ENCODE measurements at places on chromosomes 4 and X.

DNA sequence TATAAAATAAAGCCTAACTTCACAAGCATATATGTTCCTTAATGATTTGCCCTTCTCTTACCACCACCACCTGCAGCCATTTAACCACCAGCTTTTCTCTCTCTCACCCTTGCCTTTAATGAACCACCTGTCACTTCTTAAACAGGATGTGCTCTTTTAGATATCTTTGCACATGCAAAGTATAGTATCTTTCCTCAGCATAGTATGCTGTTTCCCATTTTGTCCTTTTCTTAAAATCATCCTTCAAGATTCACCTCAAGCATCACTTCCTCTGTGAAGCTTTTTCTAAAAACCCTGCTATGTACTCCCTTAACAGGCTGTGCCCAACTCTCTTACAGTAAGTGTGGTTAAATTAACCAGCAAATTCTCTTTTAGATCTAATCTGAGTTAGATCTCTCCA, 8.2 kb upstream of the CNOT6L start:
- no peak for DNase-seq

DNA sequence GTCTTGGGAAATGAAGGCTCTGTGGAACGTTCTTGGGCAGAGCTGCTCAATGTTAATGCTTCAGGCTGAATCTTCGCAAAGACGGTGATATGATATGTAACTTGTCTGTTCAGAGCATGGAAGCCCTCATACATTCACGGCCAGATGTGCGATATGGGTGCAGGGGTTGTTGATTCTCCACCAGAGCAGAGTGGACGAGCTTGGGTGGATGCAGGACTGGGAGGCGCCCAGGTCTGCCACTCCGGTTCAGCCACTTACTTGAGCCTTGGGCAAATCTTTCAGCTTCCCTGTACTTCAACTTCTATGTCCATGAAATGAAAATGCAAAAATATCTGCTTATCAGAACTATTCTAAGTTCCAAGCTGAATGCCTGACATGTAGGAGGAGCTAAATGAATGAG, 47.4 kb upstream of the MND1 start:
- no peak for DNase-seq

GRCh38 chr4:110633358-110634341, 10.8 kb upstream of the PITX2 start:
- DNase-seq: no peak

GRCh38 chr4:153577053-153577452, 107.0 kb upstream of the TLR2 start:
- no peak for DNase-seq

DNA sequence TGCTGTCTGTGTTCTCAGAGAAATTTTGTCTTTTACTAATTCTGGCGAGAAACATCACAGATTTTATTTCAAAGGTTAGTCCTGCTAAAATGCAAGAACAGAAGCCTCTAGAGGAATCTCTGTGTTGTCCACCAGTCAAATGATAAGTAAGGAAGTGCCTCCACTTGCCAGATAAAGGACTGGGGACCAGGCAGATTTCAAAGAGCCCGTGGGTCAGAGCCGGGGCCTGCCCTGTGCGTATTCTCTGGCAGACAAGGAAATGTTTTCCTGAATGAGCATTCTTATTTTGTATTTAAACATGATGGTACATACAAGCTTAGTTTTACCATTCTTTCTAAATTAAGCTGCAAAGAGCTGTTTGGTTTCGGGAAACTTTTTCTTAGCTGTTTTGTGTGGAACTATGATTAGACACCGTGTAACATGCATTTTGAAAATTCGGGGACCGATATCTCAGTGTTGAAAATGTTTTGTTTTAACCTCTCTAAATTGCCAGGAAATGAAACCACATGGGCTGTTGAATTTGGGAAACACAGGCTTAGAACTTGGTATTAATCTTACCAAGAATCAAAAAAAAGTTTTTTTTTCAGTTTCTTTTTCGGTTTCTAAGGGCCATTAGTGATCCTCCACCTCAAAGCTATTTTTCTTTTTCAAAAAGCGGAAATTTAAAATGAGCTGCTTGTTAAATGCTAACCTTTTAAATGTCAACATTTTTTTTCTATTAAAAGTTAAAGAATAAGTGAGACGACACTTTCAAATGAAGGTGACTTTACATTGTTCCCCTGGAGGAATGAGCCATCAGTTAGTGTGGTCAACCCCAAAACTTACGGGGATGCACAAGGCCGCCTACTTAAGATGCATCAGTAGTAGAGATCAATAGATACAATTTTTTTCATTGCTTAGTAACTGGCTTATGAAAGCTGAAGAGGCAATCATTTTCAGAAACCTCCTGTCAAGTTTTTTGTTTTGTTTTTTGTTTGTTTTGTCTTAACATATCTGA, 89.6 kb upstream of the MTM1 start:
- no peak for DNase-seq

GRCh38 chr4:15250021-15250441, 177.8 kb upstream of the C1QTNF7 start:
- no peak for DNase-seq

DNA sequence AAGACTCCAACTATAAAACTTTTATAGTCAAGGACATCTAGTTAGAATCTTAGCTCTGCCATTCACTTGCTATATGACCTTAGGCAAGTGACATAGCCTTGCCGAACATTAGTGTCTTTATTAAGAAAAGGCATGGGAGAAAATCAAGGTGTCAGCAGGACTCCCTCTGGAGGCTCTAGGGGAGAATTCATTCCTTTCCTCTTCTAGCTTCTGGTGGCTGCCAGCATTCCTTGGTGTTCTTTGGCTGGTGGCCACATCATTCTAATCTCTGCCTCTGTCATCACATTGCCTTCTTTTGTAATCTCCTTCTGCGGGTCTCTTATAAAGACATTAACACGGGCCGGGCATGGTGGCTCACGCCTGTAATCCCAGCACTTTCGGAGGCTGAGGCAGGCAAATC, 99.8 kb downstream of the PPP1R2C start:
- no peak for DNase-seq

DNA sequence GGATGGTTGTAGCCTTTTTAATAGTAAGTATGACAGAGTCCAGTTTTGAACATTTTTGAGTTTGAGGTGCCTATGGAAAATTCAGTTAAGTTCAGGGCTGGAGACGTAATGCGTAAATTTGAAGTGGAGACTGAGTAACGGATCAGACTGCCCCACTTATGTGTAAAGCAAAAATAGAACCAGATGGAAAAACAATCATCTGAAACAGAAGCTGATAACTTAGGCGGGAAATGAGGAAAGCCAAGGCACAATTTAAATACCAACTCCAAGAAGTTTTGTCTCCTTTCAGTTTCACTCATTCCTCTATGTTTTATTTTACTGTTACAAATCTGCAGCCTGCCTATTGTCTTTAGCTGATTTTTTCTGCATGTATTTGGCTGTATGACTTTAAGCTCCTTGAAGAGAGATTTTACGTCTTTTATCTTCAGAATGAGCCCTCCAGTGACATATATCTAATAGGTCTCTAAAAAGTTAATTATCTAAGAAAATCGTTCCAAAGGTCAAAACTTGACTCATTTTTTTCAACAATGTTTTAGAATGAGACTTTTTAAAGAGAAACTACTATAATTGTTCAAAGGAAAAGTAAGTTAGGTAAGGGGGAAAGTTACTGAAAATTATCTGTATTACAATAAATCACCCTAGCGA, 1.1 kb downstream of the SGCB start:
- DNase-seq: no peak

DNA sequence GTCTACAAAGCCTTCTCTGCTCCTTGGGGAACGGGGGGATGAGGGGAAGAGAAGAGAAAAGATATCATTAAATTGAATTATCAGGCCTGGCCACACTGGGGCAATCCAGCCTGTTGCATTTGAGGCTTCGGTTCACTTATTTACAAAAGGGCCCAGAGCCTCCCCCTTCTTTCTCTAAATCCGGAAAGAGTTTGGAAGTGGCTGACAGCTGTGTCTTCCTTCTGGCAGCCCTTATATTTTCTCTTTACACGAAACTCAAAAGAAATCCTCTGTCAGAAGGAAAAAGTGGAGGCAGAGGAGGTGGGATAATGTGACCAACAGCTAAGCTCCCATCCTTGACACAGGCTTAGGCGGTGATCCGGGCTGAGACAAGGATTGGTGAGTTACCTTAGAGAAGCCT, 158.3 kb upstream of the TAPT1 start:
- DNase-seq: no peak

DNA sequence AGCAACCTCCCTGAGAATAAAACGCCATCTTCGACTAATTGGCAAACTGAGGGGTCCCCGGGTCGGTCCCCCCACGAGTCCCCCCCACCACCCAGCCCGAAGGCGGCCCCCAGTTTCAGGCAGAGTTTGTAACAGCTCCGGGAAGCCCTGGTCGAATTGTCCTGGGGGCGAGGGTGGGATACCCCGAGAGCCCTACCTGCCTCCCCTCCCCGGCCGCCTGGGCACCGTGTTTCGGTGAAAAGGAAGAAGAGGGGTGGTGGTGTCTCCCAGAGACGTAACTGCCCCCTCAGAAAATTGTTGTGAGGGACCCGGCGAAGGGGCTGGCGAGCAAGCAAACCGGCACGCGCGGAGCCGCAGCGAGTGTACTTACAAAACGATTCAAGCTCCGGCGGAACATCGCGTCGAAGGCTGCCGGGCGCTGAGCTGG, 1.2 kb downstream of the ATP11C start:
- peak; percentile 1 for DNase-seq

DNA sequence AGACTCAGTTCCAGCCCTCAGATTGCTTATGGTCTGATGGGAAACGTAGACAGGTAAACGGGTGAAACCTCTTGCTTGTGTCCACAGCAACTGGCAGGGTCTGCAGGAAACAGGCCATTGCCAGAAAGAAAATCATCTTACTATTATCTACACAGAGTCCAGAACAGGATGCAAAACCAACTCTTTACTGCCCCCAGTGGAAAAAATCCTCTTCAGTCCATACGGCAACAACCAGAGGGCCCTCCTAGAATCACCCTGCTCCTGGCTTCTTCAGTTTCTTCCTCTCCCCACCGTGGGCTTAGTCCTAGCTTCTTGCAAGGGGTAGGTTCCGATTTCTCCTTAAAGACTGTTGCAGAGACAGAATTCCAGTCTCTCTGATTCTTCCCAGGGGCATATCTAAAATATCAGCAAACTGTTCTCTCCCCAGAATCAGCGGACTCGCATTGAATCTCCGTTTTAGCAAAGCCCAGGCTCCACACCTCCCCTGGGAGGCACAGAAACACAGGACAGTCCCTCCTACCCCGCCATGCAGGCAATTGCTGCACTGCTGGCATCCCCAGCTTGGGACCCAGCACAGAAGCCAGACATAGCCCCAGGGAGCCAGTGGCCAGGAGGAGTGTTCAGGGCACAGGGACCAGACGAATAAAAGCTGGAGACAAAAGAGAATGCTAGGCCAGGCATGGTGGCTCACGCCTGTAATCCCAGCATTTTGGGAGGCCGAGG, 41.0 kb upstream of the SH3RF1 start:
- peak; percentile 16 for DNase-seq

DNA sequence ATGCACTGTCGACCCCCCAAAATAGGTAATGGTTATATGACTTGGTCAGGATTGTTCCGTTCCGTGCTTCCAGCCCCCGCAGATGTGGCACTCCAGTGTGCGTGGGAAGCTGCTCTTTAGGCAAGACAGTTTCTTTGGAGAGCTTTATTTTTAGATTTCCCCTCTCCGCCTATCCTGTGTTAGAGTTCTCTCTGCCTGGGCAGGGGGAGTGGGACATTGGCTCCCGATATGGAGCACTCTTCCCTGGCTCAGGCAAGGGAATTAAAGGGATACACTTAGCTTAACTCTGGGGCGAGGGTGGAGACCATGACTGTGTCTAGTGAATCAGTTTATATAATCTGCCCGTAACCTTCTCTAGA, 36.0 kb downstream of the DLG3 start:
- no peak for DNase-seq

Data from stimulated activated naive B cell treated with anti-CD40 and anti-IgM and Interleukin-4, amounts not matched to agents 10 μg/mL and 1 μg/mL and 100 μg/mL, for 72 hours (primary cell).